Activated CD4-positive, alpha-beta T cell treated with anti-CD3 and anti-CD28 coated beads, Interleukin-2, amount 50 U/mL, for 4 hours (primary cell): ENCODE measurements at places on chromosomes 7 and 10.
A peak's percentile ranks its signal among the peaks of the same experiment; 100 is the strongest.

- no peak for DNase-seq
Observed at GRCh38 chr10:6333973-6334372, 131.2 kb downstream of the PFKFB3 start.

GRCh38 chr10:5317547-5318107 is 47.1 kb upstream of the UCN3 start:
- peak; percentile 34 for DNase-seq

DNA sequence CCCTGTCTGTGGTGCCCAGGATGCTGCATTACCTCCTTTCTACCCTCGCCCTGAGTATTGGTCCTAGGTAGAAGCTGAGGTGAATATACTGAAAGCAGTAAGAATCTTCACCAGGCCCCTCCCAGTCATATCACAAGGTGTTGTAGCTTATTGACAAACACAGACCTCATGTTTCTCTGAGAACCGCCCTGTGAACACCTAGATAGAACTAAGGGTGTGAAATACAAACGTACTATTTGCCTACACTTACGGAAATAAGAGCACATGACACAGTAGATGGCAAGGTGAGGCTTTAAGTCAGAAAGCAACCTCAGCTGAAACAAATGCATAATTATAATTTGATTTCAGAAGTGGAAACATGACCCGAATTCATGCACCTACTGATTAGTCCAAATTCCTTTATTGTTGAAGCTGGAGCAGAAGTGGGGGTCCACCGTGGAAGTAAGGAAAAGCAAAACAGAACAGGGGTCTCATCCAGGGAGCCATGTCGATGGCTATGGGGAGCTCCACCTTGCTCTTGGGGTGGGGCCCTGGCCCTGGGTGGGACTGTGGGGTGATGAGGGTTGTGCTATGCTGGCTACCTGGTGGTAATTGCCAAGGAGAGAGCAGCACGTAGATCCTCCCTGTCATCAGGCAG is at the start of gene NPSR1:
TSS of gene NPSR1 (plus strand) at position 587 of the 637 bp plus-strand sequence. CDS start 195 bp downstream, outside the sequence.
- no peak for DNase-seq

DNA sequence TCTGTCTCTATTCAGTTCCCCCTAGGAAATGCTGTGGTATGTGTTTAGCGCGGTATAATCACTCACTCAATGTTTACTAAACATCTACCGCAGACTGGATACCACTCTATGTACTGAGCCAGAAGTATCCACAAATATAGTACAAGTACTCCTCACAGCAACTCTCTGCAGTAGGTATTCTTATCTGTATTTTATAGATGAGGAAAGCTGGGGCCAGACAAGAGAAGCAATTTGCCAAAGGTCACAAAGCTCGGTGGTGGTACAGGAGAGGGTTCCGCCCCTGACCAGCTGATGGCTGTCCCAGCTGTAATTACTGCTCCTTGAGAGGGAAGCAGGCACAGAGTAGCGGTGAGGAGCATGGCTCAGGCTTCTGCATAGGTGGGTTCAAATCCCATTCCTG is 184.1 kb downstream of the DOCK4 start:
- no peak for DNase-seq

DNA sequence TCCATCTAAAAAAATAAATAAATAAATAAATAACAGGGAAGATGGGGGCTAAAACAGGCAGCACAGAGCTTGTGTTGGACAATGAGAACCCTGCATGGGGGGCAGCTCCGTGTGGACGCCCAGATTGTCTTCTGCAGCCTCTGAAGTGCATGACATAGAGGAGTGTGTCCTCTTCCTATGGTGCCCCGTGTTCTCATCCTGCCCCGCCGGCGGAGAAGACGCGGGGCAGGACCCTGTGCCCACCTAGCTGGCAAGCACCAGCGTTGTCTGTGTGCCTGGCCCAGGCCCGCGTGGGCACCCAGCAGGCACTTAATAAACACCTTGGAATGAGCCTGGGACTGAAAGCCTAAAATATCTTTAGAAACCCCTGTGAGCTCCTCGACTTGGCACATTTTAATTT is 88.7 kb upstream of the DNAAF5 start:
- DNase-seq, result no peak

GRCh38 chr7:106589198-106589879 is 71.6 kb downstream of the CCDC71L start:
- DNase-seq, result no peak

- DNase-seq, result no peak
Observed at GRCh38 chr10:47456794-47457527, 27.0 kb downstream of the ANXA8 start.

GRCh38 chr10:63712717-63713115 is 191.5 kb downstream of the REEP3 start:
- no peak for DNase-seq

GRCh38 chr7:12951397-12951801 is 264.0 kb downstream of the ARL4A start:
- no peak for DNase-seq

GRCh38 chr7:78953090-78953489 is 500.4 kb downstream of the MAGI2 start:
- no peak for DNase-seq

- no peak for DNase-seq
Observed at GRCh38 chr10:80253266-80253962, 36.0 kb downstream of the MAT1A start.

GRCh38 chr7:106653488-106653887 is 7.5 kb downstream of the CCDC71L start:
- DNase-seq, result no peak

DNA sequence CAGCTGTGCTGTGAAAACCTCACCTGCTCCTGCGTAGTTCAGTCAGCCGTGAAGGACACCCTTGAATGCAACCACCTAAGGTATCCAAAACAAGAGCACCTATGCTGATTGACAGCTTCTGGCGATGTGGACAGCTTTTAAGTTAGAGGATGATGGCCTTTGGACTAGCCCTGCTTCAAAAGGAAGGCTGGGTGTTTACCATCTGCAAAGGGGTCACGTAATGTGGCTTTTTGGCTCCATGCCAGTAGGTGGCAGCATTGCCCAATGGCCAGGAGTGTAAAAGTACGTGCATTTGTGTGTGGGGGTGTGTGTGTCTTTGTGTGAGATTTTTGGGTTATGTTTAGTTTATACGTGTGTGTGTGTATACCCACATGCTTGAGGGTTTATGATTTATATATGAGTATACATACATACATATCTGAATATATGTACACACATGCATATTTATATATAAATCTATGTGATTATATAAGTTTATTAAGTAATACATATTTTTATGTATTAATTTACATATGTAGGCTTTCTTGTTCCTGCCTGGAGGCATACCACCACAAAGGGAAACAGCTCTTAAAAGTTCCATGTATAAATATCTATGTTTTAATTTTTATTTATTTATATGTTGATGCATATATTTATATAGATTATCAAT is 236.3 kb upstream of the ANKRD30A start:
- DNase-seq, result peak; percentile 8

- DNase-seq, result no peak
Observed at GRCh38 chr7:47046949-47047348, 535.0 kb downstream of the TNS3 start.

- DNase-seq, result no peak
Observed at GRCh38 chr7:21887353-21887752, 58.3 kb downstream of the CDCA7L start.

- no peak for DNase-seq
Observed at GRCh38 chr10:94349327-94349726, 13.4 kb downstream of the NOC3L start.

GRCh38 chr10:60262647-60263126 is 127.0 kb downstream of the ANK3 start:
- DNase-seq, result no peak

DNA sequence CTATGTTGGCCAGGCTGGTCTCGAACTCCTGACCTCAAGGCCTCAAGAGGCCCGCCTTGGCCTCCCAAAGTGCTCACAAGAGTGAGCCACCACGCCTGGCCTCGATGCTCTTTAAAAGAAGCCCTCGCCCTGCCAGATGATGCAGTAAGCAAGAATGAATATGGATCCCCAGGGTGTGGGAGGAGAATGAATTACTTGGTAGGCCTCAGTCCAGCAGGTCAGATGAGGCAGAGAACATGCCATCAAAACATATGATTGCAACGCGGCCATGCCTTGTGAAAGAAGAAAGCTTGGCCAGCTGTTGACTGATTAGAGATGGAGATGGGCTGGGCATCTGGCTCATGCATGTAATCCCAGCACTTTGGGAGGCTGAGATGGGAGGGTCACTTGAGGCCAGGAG is 68.7 kb downstream of the CAMK1D start:
- no peak for DNase-seq

- no peak for DNase-seq
Observed at GRCh38 chr10:69446229-69446628, 5.0 kb upstream of the TSPAN15 start.

DNA sequence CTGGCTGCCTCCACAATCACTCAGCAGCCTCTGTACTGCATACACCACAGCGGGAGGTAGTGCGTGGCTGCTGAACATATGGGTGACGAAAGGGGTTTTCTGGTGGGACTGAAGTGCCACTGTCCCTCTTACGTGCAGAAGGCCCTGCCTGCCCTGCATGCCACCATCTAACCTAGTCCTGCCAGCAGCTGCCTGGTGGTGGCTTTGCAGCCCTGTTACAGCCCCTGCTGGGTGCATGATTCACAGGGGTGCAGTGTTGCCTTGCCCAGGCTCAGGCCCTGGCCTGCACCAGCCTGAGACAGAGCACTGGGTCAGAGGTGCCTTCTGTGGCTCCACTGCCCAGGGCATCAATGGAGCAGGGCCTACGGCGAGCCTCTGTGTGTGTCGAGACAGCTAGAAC is 50.1 kb downstream of the SYPL1 start:
- DNase-seq, result no peak

DNA sequence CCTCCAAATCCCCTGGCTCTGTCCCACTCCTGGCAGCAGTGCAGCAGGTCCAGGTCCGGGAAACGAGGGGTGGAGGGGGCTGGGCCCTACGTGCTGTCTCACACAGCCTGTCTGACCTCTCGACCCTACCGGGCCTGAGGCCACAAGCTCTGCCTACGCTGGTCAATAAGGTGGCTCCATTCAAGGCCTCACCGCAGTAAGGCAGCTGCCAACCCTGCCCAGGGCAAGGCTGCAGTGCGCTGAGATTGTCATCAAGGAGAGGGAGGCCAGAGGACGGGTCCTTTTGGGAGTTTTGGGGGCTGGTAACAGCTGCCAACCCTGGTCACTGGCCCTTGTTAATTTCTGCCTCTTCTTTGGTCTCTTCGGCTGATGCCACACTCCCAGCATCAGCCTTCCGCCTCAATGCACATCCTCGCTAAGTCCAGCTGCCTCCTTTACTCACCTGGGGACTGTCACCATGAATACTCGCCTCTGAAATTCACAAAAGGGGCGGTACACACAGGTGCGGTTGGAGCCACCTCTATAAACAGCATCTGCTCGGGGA is 3.5 kb downstream of the EPO start:
- DNase-seq, result no peak

DNA sequence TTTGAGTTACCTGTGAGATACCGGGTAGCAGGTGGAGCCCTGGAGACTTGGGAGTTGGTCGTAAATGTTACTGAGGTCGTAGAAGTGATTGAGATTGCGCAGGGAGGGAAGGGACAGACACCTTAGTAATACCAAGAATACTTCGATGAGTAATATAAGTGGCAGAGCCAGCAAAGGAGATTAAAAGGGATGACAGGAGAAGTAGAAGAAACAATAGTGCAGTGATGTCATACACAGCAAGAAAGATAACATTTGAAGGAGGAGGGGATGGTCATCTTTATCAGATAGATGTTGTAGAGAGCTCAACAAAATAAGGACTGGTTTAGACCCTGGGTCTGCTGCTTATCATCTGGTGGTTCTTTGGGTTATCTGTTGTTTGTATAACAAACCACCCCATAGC is 5.0 kb downstream of the BCCIP start:
- no peak for DNase-seq

DNA sequence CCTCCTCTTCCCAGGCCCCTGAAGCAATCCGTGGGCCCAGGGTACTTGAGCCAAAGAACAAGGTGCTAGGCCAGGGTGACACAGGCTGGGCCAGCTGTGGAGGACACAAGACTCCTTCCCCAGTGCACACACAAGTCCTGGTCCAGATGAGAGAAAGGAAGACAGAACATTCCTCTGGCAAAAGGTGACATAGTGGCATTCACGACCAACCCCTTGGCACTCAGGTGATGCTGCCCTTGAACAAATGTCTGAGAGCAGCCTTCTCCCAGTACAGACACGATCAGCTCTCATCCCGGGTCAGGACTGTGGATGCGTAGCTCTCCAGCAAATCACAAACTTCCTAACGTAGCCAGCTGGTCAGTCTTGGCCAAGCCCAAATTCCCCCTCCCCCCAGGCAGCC is 118.5 kb downstream of the OAT start:
- DNase-seq, result no peak

GRCh38 chr10:34360984-34361383 is 454.1 kb downstream of the PARD3 start:
- no peak for DNase-seq

DNA sequence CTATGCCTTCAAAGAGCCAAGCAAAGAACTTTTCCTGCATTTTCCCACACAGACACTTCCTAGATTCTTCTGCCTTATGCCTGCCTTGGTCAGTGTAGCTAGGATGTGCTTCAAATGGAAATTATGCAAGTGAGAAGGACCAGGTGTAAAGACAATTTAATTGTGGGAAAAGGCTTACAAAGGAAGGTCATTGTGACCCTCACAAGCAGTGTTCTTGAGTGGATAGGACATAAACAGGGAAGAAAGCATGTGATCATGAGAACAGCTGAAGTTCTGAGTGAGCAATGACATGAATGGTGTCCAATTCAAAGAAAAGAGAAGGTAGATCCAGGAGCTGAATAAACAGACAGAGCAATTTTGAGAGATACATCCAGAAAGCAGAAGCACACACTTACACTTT is 1.3 kb upstream of the PIP start:
- no peak for DNase-seq

GRCh38 chr7:99469381-99470065 is 3.2 kb upstream of the ZNF789 start:
- DNase-seq, result no peak

DNA sequence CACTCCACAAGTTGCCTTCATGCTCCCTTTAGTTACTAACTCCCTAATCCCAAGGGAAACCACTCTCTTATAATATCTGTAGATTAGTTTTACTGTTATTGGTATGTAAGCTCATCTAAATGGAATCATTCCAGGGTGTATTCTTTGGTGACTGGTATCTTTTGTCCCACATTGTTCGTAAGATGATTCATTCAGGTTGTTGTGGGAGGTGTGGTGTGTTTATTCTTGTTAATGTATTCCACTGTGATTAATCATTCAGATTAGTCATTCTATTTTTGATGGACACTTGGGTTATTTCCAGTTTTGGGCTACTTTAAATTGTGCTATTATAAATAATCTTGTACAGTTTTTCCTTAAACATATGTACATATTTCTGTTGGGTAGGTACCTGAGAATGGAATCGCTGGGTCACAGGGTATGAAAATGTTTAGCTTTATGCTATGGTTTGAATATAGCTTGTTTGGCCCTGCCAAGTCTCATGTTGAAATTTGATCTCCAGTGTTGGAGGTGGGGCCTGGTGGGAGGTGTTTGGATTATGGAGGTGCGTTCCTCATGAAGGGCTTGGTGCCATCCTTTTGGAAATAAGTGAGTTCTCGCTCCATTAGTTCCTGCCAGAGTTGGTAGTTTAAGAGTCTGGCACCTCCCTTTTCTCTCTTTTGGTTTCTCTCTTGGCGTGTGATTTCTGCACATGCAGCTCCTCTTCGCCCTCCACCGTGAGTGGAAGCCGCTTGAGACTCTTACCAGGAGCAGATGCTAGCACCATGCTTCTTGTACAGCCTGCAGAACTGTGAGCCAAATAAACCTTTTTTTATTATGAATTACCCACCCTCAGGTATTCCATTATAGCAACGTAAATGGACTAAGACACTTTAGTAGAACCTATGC is 13.8 kb downstream of the BTRC start:
- no peak for DNase-seq
